ENCODE measurements at places on chromosomes 4 and X.

GRCh38 chr4:53921856-53922255 lies 142.5 kb downstream of the CHIC2 start:
- DNase-seq = no peak

- DNase-seq = no peak
These were observed 17.3 kb upstream of the TBC1D14 start for GRCh38 chr4:6892190-6892908.

DNA sequence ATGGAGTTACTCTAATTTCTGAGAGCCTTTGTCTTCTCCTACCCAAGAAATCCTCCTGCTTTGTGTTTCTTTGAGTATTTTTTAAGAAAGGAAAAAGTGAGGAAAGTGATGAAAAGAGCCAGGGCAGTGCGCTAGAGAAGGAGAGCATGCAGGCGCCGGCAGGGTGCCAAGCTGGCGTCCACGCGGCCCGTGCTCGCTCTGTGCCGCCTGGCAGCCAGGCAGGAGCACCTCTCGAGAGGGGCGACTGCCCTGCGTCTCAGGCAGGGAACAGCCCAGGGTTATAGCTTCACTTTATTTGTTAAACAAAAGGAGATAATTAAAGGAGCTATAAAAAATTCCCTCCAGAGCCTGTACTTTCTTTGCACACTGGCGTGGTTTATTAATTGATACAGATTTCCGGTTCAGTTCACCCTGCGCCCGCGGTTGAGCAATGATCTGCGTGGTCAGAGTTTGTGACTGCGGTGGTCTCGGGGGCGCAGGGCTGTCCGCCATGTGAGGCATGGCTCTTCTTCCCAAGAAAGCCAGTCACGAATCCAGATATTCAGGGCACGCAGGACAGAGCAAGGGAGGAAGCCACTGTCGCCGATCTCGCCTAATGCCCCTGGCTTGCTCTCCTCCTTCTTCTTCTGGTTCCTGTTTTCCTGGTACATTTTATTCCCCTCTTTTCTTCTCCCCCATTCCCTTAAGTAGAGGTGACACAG lies 110.8 kb upstream of the PAQR3 start:
- DNase-seq = no peak

DNA sequence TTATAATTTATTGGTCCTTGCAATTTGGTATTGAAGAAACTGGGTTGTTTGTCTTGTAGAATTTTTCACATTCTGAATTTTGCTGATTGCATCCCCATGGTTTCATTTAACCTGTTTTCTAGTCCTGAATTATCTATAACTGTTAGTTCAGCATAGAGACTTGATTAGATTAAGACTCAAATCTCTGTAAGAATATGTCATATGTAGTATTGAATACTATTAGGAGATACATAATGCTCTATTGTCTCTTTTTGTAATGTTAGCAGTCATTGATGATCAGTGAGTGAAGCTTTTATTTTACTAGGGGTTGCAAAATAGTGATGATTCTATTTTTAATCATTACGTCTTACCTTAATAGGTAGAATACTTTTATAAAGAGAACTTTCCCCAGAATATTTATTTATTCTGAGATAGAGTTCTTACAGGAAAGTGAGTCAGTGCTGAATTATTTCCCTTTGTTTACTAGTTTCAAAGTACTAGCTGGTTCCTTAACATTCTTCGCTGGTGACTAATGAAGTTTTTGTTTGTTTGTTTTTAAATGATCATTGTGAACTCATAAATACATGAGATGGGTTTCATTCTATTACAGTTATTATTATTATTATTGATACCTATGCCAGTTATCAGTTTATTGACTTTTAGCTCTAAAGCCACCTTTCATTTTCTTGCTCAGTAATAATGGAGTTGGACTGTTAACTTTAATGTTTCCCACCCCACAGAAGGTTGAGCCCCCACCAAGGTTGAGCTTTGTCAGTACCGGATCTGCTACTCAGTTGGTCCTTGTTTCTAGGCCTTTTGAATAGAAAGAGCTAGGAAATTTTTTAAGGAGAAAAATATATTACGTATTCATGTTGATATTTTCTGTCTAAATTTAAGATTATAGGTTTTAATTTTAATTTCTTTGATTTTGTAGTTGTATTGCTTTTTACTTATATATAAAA lies 102.3 kb downstream of the LARP1B start:
- DNase-seq = no peak

GRCh38 chrX:107827030-107827831 lies 1.6 kb downstream of the MID2 start:
- no peak for DNase-seq

DNA sequence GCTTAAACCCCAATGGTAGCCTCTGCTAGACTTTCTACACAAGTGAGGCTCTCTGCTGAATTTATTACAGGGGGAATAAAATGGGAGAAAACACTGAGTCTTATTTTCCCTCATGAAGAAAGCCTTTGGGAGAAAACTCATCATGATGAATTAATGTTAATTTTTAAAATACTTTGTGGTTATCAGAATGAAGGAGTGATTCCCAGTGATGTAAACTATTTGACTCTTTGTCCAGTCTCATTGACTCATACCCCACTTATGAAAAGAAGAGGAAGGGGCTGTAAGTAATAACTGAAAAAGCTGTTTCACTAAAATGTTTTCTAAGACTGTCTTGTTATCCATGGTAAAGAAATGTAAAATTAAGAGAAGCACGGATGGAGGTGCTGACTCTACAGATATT lies 208.8 kb downstream of the GRIA3 start:
- DNase-seq = no peak

DNA sequence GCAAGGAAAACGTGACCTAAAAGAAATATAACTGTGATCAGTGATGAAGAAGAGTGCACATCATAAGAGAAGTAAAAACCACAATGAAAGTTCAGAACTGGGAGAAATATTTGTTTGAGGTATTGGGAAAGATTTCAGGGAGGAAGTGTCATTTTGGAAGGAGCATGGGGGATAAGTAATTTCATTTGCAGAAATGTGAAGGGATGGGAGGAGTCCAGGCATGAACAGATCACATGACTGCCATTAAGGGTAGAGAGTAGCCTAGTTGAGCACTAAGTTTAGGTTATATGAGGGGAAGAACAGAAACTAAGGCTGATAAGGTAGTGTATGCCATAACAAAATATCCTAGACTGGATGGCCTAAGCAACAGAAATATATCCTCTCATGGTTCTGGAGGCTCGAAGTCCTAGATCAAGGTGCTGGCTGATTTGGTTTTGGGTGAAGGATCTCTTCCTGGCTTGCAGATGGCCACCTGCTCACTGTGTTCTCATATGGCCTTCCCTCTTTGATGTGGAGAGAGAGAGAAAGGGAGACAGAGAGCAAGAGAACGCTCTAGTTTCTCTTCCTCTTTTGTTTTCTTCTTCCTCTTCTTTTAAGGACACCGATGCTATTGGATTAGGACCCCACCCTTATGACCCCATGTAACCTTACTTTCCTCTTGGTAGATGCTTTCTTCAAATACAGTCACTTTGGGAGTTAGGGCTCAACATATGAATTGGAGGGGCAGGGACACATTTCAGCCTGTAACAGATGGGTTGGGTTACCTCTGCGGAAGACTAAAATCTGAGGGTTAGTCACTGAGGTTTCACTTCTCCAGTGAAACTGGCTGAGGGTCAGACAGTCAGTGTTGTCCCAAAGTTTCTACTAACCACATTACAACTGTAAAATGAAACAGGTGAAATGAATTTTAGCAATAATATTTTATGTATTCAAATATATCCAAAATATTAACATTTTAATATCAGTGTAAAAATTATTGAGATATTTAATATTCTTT lies 77.9 kb downstream of the EGF start:
- peak; percentile 89 for DNase-seq

- DNase-seq = no peak
These were observed 55.1 kb upstream of the TNIP3 start for GRCh38 chr4:121219227-121219626.

DNA sequence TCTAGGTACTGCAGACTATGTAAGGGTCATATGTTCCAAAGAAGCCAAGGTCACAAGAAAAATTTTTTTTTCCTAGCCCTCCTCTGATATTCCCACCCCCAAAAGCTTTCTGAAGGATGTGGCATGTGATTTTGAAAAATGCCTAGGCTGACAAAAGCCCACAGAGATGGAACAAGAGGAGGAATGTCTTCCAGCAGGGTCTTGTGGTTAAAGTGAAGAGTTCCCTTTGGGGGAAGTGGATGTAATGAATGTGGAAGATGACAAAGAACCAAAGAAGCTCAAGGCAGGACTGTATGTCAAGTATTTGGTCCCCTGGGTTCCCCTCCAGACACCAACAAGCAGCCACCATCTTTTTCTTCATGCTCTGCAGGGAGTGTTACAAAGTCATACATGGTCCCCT lies 268.8 kb downstream of the BCOR start:
- no peak for DNase-seq

DNA sequence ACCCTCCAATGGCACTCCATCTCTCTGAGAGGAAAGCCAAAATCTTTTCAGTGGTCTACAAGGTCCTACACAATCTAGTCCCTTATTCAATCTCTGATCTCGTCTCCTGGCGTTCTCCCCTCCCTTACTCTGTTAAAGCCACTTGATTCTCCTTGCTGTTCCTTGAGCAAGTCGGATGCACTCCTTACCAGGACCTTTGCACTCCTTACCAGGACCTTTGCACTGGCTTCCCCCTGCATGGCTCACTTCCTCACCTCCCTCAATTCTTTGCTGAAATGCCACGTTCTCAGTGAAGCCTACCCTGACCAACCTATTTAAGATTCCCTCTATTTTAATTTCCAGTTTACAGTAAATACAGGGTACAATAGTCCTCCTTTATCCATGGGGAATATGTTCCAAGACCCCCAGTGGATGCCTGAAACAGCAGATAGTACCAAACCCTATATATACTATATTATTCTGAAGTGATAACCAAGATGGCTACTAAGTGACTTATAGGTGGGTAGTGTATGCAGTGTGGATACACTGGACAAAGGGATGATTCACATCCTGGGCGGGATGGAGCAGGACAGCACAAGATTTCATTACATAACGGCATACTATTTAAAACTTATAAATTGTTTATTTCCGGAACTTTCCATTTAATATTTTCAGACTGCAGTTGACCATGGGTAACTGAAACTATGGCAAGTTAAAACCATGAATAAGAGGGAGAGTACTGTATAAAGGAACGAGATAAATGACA lies 6.5 kb upstream of the DLG3 start:
- no peak for DNase-seq

- DNase-seq = no peak
These were observed 169.7 kb downstream of the THOC2 start for GRCh38 chrX:123563167-123563566.

DNA sequence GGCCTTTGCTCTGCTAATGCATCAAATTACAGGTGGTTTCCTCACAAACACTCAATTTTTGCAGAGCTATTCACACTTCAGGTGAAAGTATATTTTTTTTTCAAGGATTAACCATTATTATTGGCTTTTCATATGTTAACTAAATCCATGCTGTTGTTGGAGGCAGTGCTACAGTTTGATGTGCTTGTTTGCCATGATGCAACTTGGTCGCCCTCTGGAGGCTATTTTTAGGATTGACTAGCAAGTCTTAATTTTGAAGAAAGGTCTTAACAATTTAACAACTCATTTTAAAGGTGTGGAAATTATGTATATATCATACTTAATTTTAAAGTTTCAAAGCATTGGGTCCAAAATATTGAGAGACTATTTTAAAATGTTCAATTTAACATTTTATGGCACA lies 168.8 kb upstream of the FAM47A start:
- peak; percentile 43 for DNase-seq

DNA sequence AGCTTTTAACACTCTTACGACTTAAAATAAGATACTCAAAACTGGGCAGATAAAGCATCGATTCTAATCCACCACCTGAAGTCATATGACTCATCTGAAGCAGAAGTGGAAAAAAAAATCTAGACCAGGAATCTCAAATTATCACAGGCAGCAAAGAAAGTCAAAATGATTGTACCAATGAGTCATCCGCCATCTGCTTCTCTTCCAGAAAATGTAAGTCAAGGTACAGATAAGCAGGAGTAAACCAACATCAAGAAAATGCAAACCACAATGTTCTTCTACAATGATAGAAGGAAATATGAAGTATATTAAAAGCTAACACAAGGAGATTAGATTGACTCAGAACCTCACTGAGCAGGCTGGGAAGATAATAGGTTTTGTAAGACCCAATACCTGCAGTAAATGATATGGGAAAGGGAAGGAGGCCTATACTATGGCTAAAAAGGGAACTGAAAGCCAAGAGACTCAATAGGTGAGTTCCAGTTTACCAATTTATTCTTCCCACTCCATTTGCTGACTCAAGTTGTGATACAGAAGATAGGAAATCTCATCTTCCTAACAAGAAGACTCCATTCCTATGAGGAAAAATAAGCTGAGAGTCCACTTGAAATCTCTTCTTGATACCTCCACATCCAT lies 88.4 kb upstream of the TET2 start:
- peak; percentile 62 for DNase-seq

GRCh38 chr4:186807808-186808629 lies 84.4 kb upstream of the FAT1 start:
- DNase-seq = no peak

- DNase-seq = no peak
These were observed 1230.3 kb upstream of the AGA start for GRCh38 chr4:178672512-178672911.

- no peak for DNase-seq
These were observed 26.7 kb downstream of the ACE2 start for GRCh38 chrX:15574017-15574416.

- DNase-seq = peak; percentile 18
These were observed at the start of gene TCEAL3 for GRCh38 chrX:103607364-103608305. TCEAL3 (plus strand) TSS chrX:103607963; CDS start chrX:103609065, 1,102 bp downstream.

- peak; percentile 20 for DNase-seq
These were observed 40.2 kb upstream of the NHSL2 start for GRCh38 chrX:71870208-71871098.

- no peak for DNase-seq
These were observed 118.0 kb downstream of the PDE5A start for GRCh38 chr4:119510395-119511149.

DNA sequence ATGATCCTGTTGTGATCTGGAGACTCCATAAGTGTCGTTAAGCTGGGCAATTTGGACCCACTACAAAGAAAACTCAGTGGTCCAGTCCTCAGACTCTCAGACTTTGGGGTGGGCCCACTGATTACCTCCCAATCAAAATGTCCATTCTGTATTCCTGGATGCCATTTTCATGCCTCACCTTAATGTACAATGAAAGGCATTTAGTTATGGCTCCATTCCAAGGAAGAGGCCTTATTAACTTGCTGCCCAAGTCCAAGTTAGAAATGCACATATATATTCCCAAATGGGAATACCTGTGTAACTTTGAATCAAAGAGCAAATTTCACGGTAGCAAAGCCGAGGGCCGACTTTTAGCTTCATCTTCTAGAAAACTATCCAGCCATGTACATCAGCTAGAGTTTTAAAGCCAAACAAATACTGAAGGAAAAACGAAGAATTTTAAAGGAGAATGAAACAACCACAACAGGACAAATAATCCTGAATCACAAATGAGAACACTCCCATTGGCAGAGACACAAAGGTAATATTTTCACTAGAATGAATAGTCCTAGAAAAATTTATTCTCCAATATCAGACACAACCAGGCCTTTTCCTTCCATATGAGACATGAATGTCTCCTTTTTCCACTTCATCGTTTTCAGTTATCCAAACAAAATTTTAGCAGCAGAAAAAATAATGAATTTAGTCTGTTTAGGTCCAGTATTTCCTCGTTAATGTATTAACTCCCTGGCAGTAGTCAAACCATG lies 63.7 kb upstream of the HHIP start:
- no peak for DNase-seq

GRCh38 chrX:9493936-9494335 lies 29.1 kb downstream of the TBL1X start:
- DNase-seq = no peak
